ENCODE measurements at places on chromosomes 3 and 15. TPM values are rescaled to one million over a fixed set of nuclear protein-coding genes. Genes with fewer than 3 reads are reported as not detected.

TTLL13 gene
- 1.1 TPM for total RNA-seq

MAN2A2 gene
- total RNA-seq = 85.0 TPM

CELF6 gene
- total RNA-seq = 0.20 TPM

BCL2A1 gene
- 47.1 TPM for total RNA-seq

CYP11A1 gene
- 0.31 TPM for total RNA-seq

DNA sequence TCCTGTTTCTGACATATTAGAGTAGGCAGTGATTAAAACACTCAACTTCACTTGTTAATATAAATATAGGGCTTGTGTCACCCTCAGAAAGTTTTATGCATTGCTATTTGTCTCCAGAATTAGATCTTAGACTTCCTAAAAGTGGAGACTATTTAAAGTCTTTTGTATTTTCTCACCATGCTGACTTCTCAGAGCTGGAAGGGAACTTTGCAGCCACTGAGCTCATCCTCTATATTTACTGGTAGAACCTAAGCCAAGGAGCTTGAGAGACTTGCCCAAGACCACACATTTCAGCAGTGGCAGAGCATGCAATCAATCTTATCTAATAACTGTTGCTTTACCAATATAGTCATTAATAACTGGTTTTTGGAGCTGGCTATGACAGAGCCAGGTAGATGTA is 53.2 kb downstream of the STAC start:
- H3K27ac ChIP-seq = no peak overlapping the region
- no peaks in the 10 kb centered on the region for H3K27me3 ChIP-seq
- DNase-seq = no peak
- no peaks in the 10 kb centered on the region for H3K36me3 ChIP-seq
- no peaks in the 10 kb centered on the region for H3K4me1 ChIP-seq
- H3K4me3 ChIP-seq = no peak overlapping the region

GRCh38 chr15:77866186-77866585 is 211.3 kb downstream of the TBC1D2B start:
- no peak overlapping the region for H3K4me3 ChIP-seq
- H3K36me3 ChIP-seq = no peaks in the 10 kb centered on the region
- no peak for DNase-seq
- H3K27me3 ChIP-seq = no peaks in the 10 kb centered on the region

- H3K4me3 ChIP-seq = no peak overlapping the region
- H3K27me3 ChIP-seq = no peaks in the 10 kb centered on the region
- H3K4me1 ChIP-seq = no peaks in the 10 kb centered on the region
- no peaks in the 10 kb centered on the region for H3K36me3 ChIP-seq
- no peak overlapping the region for H3K27ac ChIP-seq
These were observed 314.7 kb upstream of the CNTN4 start for GRCh38 chr3:1783995-1784394.

DNA sequence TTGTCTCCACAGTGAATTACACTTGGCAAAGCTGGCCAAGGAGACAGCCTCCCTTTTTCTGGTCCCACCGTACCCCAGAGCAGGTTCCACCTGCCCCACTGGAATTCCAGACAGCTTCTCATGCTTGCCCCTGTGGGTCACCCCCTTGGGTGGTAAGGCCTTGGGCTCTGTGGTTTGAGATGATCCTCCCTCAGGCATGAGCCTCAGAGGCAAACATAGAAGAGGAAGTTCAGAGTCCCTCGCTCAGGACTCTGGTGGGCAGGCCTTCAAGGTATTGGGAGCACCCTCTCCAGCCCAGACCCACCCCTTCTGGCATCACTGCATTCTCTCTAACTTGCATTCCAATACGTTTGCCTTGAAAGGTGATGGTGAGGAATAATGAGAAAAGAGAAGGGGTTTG is 17.6 kb upstream of the UBA7 start:
- H3K27me3 ChIP-seq = no peaks in the 10 kb centered on the region
- H3K4me1 ChIP-seq = no peaks in the 10 kb centered on the region
- H3K36me3 ChIP-seq = peaks cover 20% of the 10 kb centered on the region
- H3K4me3 ChIP-seq = no peak overlapping the region
- no peak for DNase-seq

Measured in activated CD8-positive, alpha-beta T cell treated with anti-CD3 and anti-CD28 coated beads for 36 hours (primary cell).